ENCODE measurements at places on chromosomes 12 and 14.

GRCh38 chr14:70189456-70190077, 816 bp upstream of the SLC8A3 start:
- DNase-seq, result no peak

GRCh38 chr12:48157889-48158370, 615 bp upstream of the ASB8 start:
- no peak for DNase-seq

- DNase-seq, result no peak
Measured at GRCh38 chr12:71639341-71639760, 24.3 kb downstream of the ZFC3H1 start.

DNA sequence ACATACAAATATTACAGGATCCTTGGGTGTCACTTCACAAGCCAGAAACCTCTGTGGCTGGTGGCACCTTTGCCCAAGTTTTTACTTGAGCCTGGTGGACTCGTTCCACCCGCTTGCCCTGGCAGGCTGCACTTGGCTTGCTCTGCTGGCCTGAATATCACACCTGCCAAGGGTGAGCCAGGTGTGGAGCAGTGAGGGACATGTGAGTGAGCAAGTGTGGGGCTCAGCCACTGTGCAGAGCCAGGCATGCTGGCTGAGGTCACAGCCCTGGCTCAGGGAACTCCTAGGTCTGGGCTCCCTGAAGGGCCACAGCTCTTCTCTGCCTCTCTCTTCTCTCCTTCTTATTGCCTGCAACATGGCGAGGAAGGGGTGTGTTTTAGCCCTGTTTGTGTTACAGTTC, 82.0 kb downstream of the SLC16A7 start:
- no peak for DNase-seq

DNA sequence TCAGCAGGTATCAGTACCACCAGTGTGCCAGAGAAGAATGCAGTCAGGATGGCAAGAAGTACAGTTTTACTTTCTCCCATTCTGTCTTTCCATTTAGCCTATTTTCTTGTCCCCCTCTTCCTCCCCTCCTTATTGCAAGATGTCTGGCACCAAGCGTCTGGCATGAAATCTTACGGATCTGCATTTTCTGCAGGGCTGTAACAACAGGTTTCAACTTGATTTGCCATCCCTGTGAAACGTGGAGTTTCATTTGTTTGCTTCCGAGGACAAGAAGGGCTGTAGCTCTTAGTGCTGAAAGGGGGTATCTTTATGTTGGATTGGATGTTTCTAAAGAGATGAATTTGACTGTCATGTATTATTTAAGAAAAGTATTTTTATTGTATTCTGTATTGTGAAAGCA, 1110.6 kb downstream of the BCL11B start:
- no peak for DNase-seq

- DNase-seq, result no peak
Measured at GRCh38 chr12:15151161-15152091, 69.8 kb downstream of the RERG start.

DNA sequence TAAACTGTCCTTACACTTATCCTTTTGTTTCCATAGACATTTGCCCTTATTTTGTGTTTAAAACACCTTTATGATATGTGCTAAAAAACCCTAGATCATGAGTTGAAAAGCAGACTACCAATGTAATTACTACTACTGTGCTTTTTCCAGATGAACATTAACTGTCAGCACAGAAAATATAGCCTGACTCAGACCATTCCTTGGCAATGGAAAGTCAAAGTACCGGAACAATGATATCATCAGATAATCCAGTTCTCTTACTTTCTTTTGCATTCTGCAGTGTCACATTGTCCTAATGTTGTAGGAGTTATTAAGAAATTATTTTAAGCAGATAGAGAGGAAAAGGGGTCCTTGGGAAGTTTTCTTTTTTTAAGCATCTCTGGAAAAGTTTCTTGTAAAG, 1189.0 kb upstream of the FLRT2 start:
- no peak for DNase-seq

- no peak for DNase-seq
Measured at GRCh38 chr12:46946137-46946536, 120.3 kb upstream of the SLC38A4 start.

DNA sequence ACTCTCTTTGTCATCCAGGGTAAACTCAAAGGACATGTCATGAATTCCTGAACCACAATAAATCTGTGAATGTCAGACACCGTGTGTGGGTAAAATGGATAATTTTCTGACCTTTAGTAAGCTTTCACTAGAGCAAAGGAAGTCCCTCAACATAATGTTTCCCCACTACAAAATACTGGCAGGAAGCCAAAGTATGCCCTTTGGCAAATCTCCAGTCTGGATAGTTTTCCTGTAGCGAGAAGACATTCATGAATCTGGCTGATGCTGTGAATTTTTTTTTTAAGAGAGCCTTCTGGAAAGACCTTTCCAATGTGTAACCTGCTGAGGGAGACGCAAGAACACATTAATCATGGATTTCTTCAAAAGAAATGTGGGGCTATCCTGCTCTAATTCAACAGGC, 389.6 kb upstream of the DDHD1 start:
- no peak for DNase-seq

DNA sequence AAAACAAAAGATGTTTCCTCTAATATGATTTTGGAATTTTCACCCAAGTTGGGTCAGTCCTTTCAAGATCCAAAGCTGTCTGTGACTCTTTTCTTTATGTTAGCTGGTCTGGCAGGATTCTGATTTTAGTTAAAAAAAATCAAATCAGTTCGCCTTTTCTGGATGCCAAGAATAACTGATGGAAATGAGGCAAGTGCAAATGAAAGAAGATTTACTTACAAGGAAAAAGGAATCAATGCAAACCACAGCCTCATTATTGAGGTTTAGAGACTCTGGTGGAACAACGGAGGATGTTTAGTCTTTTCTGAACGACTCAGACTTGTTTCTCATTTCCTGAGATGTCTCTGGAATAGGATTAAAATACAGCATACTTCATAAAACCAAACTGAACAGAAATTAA, 117.0 kb upstream of the DYRK2 start:
- DNase-seq, result no peak

DNA sequence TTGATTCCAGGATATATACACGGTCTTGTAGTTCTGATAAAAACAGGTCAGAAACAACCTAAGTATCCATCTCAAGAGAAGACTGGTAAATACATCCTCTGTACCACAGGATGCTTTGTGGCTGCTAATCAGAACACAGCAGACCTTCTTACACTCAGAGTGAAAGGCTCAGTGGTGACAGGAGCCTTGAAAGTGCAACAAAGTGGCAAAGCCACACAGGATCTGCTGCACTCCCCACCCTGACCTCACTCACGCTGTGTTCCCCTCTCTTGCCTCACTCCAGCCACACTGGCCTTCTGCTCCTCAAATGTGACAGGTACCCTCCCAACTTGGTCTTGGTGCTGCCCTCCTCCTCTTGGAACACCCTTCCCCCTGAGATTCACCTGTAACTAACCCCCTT, 98.1 kb upstream of the GRIP1 start:
- DNase-seq, result no peak

- DNase-seq, result no peak
Measured at GRCh38 chr12:16012117-16012516, 101.0 kb downstream of the DERA start.
